ENCODE measurements at places on chromosomes 13 and 19.

GRCh38 chr19:53881482-53882390 lies at the start of gene PRKCG:
Gene PRKCG, plus strand, starts transcription at chr19:53882197. Its CDS starts 298 bp downstream, at chr19:53882495.
- peak; percentile 33 for DNase-seq

DNA sequence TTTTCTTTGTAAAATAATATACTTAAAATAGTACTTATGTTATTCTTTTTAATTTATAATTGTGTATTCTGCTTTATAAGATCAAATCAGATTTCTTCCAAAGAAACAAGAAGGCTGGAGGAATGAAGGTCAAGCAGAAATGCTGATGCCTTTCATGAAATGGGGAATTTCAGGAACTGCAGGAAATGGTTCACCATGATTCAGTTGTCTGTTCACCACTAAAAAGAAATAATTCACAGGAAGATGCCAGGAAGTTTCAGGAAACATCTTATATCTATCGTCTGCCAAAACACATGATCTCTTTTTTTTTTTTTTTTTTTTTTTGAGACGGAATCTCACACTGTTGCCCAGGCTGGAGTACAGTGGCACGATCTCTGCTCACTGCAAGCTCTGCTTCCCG lies 15.7 kb upstream of the SCEL start:
- no peak for DNase-seq

GRCh38 chr13:28641600-28641926 lies 17.4 kb upstream of the POMP start:
- no peak for DNase-seq

DNA sequence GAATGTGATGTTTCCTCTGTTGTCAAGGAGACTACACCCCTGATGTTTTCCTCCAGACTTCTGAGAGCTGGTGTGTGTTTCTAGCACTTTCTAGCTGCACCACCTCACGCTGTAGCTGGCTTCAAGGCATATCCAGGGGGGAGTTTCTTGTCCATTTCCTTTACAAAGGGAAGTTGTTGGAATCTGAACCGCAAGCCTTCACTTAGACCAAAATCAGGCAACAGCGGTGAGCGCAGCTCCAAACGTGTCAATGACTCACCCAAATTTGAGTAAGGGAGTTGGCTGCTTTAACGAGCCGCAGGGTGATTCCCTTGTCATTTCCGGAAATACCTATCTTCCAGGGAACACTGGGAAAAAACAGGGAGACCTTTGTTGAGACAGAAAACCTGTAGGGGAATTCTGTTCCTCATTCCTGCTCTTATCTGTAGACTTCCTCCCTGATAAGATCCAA lies 2.5 kb downstream of the LDLR start:
- DNase-seq: peak; percentile 48

DNA sequence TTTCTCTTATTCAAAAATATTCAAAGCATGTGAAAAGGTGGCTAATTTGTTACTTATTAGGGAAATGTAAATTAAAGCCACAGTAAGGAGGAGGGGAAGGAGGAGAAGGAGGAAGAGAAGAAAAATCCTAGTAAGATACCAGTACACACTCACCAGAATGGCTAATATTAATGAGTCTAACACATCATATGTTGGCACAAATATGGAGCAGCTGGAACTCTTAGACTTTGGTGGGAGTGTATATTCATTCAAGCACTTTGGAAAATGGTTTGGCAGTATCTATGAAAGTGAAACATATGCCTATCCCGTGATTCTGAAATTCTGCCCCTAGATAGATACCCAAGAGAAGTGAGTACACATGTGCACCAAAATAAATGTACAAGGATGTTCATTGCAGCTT lies 38.1 kb upstream of the RGCC start:
- DNase-seq: no peak

DNA sequence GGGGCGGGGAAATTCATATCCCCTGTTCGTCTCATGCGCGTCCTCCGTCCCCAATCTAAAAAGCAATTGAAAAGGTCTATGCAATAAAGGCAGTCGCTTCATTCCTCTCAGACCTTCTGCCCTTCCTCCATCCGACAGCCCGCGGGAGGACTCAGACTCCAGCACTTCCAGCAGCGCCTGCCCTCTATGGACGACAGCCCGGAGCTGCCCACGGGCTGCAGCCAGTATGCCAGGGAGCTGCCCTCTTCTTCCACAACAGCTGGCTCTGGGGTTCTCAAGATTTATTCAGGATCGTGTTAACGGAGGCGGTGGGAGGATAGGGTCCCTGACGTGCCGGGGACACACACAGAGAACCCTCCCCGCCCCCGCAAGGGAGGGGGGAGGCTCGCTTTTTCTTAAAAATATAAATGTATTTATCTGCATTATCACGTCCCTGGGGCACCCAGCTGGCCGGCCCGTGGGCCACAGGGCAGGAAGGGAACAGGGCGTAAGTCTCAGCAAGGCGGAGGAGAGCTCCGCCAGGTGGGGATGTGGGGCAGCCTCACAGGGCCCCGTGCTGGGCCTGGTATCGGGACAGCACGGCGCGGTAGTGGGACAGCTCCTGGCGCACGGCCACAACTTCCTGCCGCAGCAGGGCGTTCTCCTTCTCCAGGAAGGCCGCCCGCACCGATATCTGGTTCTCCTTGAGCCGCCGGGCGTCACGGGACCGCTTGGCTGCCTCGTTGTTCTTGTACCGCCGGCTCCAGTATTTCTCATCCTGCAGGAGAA lies 6.7 kb downstream of the DBP start:
- no peak for DNase-seq

DNA sequence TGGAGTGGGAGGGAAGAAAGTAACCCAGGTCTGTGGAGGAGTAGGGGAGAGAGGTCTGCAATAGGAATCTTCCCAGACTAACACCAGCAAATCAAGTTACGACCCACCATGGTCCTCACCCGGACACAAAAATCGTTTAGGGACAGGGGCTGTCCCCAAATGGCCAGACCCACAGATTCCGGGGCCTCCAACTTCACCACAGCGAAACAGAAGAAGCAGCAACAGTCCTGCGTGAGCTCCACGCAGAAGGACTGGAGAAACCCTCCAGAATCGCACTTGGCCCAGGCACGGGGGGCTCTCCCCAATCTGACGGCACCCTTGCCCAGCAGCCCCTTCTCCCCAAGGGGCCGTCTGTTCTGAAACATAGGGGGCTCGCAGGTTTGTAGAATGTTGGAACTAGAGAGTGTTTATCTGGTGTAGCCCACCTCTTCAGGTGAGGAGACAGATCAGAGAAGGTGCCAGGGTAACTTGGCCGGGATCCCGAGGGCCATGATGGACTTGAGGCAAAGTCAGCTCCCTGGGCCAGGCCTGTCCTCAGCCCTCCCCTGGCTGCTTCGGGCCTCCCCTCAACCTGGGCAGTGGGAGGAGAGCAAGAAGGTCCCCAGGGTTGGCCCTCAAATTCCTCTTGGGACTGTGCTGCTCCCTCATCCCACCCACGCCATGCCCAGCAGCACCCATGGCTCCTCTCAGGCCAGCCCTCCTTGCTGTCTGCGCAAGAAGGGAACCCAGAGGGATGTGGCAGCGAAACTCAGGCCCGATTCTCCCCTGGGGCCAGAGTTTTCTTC lies 82.5 kb upstream of the GPR183 start:
- DNase-seq: no peak

GRCh38 chr13:25153736-25154135 lies 18.4 kb downstream of the AMER2 start:
- DNase-seq: no peak

- DNase-seq: no peak
These were observed 1005.5 kb downstream of the PCDH9 start for GRCh38 chr13:66224663-66225062.

GRCh38 chr13:33711436-33711835 lies 106.5 kb upstream of the RFC3 start:
- DNase-seq: no peak

- no peak for DNase-seq
These were observed 82.4 kb upstream of the STARD13 start for GRCh38 chr13:33367926-33368325.

GRCh38 chr19:45440259-45440638 lies 16.5 kb upstream of the ERCC1 start:
- DNase-seq: no peak

DNA sequence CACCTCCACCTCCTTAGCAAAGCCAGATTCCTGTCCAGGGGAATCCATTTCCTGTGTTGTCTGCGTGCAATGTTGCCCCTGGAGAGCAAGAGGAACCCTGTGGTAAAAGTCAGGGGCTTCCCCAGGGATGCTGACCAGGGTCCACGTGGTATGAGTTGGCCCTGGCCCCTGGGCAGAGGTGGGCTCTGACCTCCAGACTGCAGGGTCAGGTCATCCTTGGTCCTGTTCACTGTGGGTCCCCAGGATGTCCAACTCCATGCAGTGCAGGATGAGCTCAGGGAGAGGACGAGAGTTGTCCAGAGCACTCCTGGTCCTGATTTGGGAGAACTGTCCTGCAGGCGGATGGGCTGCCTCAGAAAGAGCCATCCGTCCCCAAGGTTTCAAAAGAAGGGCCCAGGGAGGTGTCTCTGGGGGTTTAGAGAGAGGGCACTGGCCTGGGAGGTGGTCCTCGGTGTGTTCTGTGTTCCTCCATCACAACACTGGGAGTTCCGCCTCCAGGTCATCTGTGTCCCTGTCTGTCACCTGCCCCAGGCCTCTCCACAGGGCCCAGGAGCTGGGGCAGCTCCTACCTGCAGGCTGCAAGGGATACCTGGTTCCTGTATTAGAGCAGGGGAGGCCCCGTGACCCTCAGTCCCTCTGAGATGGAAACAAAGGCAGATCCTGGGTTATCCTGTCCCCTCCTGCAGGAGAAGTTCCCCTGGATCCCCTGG lies 1.2 kb upstream of the CEACAM4 start:
- DNase-seq: no peak

- no peak for DNase-seq
These were observed 532.5 kb downstream of the DIAPH3 start for GRCh38 chr13:59631271-59631670.

GRCh38 chr19:37951816-37952210 lies 44.8 kb downstream of the SIPA1L3 start:
- DNase-seq: no peak

DNA sequence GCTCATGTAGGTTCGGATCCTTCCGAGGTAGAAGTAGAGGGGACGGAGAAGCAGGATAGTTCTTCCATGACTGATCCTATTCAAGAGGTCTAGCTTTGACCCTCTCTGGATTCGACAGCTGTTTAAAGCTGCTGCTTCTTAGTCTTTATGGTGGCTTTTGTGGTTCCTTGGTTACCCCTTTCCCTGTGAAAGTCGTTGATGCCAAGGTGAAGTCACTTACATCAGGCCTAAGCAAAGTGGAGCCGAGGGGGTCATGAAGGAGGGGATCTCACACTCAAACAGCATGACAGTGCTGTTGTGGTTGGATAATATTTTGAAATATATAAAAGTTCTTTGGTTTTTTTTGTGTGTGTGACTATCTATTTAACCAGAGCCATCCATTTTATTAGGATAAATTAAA lies 8.1 kb downstream of the CCDC70 start:
- no peak for DNase-seq

GRCh38 chr13:28658539-28658795 lies 463 bp upstream of the POMP start:
- DNase-seq: no peak

GRCh38 chr19:7294558-7295212 lies 471 bp upstream of the INSR start:
- DNase-seq: peak; percentile 21

DNA sequence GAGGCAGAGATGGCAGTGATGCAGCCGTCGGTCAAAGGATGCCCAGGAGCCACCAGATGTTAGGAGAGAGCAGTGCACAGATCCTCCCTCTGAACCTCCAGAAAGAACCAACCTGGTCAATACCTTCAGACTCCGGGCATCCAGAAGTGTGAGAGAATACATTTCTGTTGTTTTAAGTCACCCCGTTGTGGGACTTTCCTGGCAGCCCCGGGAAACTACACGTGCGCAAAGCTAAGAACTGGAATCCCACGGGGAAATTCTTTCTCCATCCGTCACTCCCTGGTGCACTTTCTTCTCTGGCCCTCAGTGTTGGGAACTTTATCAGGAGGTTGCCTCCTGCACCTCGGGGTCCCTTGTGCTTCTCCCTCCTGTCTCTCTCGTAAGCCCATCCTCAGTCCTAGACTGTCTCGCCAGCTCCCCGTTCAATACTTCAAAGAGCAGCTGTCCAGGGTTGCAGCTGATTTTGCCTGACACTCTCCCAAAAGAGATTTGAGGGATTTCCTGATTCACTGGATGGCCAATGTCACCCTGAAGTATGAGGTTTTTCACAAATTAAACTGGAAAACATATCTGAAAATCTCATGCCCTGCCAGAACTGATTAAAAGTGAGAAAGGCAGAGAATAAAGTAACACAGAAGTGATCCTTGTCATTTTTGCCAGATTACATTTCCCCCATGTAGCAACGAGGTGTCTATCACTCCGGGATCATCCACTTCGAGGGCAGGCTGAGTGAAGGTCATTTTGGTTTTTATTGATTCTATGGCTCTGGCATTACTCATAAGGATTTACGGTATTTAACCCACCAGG lies 136.8 kb downstream of the DCT start:
- no peak for DNase-seq

DNA sequence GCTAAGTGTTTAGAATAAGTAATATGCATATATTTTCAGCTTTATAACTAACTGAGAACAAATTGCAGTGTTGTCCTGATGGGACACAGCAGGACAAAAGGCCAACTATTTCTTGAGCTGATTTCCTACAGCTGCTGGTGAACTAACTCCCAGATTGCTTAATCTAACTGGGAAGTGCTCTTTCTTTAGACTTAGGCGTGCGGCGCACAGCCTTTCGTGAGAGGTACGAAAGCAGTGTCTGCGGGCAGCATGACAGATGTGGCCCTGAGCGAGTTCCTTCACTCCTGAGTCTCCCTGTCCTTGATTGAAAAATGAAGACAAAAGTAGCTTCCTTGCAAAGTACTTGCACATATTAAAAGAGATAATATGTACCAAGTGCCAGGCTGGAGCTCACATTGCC lies 47.3 kb upstream of the NPAS1 start:
- DNase-seq: no peak

DNA sequence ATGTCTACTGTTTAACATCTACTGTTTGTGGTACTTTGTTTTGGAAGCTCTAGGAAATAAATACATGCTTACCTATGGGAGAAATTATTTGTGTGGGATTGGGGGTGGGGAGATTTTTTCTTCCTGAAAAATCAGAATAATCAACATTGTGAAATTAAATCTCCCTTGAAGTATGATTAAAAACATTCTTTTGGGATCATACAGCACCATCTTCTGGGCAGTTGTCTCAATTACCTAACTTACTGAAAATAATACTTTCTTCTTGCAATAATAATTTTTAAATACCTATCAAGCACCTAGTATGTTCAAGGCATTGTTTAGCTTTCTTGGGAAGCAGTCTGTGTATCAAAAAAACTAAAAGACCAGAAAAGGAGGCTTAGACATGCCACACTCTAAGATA lies 576.5 kb upstream of the ARGLU1 start:
- no peak for DNase-seq

DNA sequence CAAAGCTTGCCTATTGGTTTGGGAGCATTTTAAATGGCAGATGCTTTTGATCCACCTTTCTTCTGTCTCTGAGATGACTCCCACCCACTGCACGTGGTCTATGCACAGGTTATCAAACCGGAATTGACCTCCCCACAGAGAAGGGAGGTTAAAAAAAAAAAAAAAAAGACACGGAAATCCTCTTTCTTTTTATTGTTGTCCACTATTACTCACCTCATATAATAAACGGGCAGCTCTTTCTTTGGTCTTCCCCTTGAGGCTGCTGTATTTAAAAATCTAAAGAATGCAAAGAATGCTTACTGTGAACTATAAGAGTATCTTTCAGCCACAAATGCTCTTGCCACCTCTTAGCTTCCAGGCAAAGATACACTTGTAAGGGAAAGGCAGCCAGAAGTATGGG lies 329.7 kb downstream of the NDFIP2 start:
- DNase-seq: no peak

All from stimulated activated CD4-positive, alpha-beta T cell treated with anti-CD3 and anti-CD28 coated beads, Interleukin-1b, Interleukin-23, amount 100 ng/mL, for 48 hours (primary cell).